Stromal cell of bone marrow (primary cell): ENCODE measurements at places on chromosomes 4 and X.

- DNase-seq: no peak
These were observed 29.4 kb downstream of the APELA start for GRCh38 chr4:164906368-164906767.

- DNase-seq: no peak
These were observed 2.7 kb upstream of the MXD4 start for GRCh38 chr4:2264481-2265041.

- no peak for DNase-seq
These were observed 793.3 kb upstream of the MAGEB2 start for GRCh38 chrX:29422034-29422433.

GRCh38 chrX:130299279-130300009, 30.7 kb upstream of the ZNF280C start:
- DNase-seq: no peak

- DNase-seq: no peak
These were observed 66.9 kb downstream of the ARHGEF38 start for GRCh38 chr4:105619188-105619931.

DNA sequence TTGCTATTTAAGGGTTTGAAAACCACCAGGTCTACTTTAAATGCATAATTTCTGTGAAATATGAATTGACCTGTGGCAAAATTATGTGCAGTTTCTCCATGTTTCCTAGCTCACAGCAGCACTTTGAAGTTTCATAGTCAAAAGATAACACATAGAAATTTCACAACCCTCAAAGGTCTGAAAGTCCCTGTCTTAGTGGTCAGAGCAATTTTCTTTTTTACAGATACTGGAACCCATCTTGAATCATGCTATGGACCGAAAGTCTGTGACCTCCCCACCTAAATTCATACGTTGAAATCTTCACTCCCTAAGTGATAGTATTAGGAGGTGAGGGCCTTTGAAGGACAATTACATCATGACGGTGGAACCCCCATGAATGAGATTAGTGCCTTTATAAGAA, 240.4 kb upstream of the BMP3 start:
- DNase-seq: no peak

DNA sequence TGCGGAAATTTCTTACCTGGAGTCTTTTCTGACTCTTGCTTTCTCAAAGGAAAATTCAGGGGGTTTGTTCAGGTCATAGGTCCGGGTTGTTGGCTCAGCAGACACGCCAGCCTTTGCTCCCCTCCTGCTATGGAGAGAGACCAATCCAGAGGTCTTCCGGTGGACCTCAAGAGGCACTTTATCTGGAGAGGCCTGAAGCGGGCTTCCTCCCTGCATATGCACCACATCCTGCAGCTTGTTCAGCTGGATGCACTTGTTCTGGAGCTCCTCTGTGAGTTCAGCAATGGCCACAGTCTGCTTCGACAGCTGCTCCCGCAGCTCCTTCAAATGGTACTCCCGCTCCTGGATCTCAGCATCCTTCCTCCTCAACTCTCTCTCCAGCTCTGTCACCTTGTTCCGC, 10.5 kb downstream of the PRKG2 start:
- no peak for DNase-seq

GRCh38 chrX:115679460-115679859, 118.5 kb downstream of the PLS3 start:
- DNase-seq: peak; percentile 13

DNA sequence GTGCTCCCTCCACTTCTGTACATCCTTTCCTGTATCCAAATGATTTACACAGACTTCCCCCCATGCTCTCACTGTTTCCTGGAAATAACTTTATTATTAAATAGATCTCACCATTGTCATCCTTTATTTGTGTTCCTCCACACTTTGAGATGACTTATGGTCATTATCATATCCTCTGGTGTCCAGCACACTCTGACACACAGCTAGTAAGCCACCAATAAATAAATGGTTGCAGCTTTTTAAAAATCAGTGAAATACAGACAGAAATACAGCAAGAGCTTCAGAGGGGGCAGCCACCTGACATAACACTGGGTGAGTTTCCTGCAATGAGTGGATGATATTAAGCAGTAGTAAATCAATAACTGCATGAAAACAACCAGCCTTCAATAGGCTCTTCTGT, 2036.4 kb upstream of the AGA start:
- no peak for DNase-seq

DNA sequence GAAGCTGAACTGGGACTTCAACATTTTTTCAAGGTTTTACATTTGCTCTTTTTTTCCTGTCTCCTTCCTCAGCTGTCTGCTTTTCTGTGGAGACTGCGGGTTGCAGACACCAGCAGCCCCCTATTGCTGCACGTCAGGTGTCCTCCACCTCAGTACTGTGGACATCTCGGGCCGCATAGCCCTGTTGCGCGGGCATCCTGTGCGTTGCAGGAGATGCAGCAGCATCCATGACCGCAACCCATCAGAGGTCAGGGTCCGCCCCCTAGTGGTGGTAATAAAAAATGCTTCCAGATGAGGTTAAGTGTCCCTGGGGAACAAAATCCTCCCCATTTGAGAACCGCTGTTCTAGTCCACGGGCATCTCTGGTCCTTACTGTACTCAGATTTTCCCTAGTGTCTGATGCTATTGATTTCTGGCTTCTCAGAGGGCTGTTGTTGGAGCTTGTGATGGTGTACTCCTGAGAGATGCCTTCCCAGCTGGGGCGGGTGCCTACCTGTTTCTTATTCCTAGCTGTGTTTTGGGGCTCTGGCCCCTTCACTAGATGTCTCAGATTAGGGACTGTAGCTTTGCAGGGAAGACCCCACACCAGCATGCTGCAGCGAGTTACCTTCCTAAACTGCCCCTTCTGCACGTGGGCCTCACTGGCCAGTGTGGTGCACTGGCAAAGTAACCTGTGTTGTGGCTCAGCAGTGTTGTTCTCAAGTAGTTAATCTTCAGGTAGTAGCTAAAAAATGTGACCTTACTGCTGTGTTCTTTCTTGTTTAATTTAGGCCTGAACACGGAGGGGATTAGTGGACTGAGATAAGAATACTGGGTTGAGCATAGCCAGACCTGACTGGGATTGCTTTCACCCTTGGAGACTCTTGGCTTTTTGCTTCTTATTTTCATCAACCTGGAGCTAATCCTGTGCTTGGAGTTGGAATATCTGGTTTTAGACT, 28.2 kb downstream of the NSD2 start:
- peak; percentile 61 for DNase-seq

GRCh38 chr4:125677665-125678307, 363.0 kb downstream of the FAT4 start:
- no peak for DNase-seq

DNA sequence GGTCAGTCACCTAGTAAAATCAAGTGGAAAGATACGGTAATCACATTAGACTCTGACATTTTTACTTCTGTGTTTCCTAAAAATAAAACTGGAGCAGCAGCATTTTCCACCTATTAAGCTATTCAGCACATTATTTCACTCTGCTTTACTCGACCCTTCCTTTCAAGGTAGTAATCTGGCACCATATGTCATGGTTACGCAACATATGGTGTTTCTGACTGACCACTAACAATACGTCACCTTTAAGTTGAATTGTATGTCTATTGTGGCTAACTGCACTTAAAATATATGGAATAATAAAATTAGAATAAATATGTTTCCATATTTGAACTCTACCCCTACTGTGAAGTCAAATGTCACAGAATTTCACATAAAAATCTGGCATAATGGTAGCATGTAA, 168.8 kb downstream of the CDS1 start:
- DNase-seq: no peak
